ENCODE measurements at places on chromosomes 2 and 18. TPM values are rescaled to one million over a fixed set of nuclear protein-coding genes. Genes with fewer than 3 reads are reported as not detected.

GRCh38 chr18:44098551-44099098 is 582.1 kb upstream of the SETBP1 start:
- no peaks in the 10 kb centered on the region for H3K27me3 ChIP-seq
- H3K4me3 ChIP-seq: no peak overlapping the region
- no peak for DNase-seq
- H3K27ac ChIP-seq: no peak overlapping the region

The ITGB1BP1 gene
- total RNA-seq: 171 TPM

- no peak within 1 kb of the TSS for H3K4me3 ChIP-seq
- peaks cover 15% of the 10 kb centered on the region for H3K27me3 ChIP-seq
- no peaks in the 10 kb centered on the region for H3K4me1 ChIP-seq
- H3K27ac ChIP-seq: no peak within 1 kb of the TSS
These were observed at the start of gene DPP10 for GRCh38 chr2:114442510-114442909. DPP10 (plus strand) TSS chr2:114442641.

- H3K27me3 ChIP-seq: peaks cover 56% of the 10 kb centered on the region
- H3K4me3 ChIP-seq: peak overlapping the region; percentile 54
- peaks cover 4% of the 10 kb centered on the region for H3K4me1 ChIP-seq
- peak; percentile 87 for DNase-seq
- H3K27ac ChIP-seq: no peak overlapping the region
- H3K36me3 ChIP-seq: peaks cover 9% of the 10 kb centered on the region
These were observed 16.5 kb downstream of the B3GNT7 start for GRCh38 chr2:231411831-231412617.

The MDH1B gene
- total RNA-seq: 0.90 TPM

The EML6 gene
- total RNA-seq: 1.3 TPM
